ENCODE measurements at places on chromosomes 4 and X.
A peak's percentile ranks its signal among the peaks of the same experiment; 100 is the strongest.

DNA sequence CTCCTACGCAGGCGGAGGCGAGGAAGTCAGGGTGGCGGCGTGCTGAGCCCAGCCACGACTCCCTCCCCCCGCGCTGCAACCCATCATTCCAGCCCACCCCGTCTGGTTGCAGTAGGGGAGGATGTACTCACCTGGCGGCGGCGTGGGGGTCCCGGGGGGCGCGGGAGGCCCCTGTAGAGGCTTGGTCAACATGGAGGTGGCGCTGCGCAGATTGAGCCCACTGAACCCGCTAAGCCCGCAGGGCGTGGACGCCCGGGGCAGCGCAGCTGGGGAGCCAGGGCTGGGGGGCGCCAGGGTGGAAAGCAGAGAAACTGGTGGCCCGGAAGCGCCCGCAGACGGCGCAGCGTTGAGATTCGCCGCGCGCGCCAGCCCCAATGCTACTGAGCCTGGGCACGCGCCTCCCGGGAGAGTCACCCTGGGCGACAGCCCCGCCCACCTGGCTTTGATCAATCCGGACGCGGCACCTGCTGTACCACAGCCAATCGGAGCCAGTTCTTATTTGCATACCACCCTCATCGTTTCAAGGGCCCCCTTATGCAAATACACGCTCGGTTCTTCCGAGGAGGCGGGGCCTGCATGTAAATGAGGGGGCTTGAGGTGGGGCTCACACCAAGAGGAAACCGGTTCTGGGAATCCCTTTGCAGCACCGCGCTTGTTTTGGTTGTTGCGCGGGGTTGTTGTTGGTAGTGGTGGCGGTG is at the start of gene PIM2:
Gene PIM2, minus strand, starts transcription at position 382 of the 698 bp plus-strand sequence. Its CDS starts 190 bp downstream, at position 192.
- peak; percentile 78 for DNase-seq

- no peak for DNase-seq
Observed at GRCh38 chr4:179695175-179695574, 2252.9 kb upstream of the AGA start.

- no peak for DNase-seq
Observed at GRCh38 chrX:105564501-105564900, 257.8 kb upstream of the NRK start.

DNA sequence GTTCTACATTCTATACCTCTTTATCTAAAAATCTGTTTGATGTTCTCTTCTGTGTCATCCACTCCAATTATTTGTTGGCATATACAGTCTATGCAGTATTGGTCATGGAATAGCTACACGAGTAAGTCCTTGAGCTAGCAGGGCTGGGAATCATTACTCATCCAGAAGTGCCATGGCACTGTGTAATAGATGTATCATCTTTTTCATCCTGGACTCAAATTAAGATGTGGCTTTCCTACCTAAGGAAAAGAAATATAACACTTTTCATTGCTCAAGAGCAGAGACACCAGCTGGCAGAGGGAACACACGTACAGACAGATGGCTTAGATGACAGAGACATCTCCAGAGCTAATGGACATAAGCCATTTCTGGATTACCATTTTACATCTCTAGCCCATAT is 159.8 kb downstream of the FAM13A start:
- DNase-seq, result no peak

DNA sequence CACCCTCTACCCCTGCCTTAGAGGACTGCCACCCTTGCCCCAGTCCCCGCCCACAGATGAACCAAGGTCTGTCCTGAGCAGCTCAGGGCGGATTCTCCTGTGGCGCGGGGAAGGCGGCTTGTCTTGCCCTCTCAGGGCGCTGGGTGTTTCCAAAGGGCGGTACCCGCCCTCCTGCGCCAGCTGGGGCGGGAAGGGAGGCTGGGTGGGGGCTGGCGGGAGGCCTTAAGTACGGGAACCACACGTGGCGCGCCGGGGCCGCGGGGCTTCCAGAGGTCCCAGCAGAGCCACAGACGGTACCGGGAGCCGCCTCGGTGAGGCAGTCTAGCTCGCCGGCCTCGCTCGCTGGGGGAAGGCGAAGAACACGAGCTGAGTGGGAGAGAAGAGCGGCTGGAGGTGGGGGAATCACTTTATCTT is 361.1 kb downstream of the MID1IP1 start:
- peak; percentile 33 for DNase-seq

GRCh38 chrX:101642093-101642492 is 17.6 kb downstream of the ARMCX2 start:
- DNase-seq, result no peak

DNA sequence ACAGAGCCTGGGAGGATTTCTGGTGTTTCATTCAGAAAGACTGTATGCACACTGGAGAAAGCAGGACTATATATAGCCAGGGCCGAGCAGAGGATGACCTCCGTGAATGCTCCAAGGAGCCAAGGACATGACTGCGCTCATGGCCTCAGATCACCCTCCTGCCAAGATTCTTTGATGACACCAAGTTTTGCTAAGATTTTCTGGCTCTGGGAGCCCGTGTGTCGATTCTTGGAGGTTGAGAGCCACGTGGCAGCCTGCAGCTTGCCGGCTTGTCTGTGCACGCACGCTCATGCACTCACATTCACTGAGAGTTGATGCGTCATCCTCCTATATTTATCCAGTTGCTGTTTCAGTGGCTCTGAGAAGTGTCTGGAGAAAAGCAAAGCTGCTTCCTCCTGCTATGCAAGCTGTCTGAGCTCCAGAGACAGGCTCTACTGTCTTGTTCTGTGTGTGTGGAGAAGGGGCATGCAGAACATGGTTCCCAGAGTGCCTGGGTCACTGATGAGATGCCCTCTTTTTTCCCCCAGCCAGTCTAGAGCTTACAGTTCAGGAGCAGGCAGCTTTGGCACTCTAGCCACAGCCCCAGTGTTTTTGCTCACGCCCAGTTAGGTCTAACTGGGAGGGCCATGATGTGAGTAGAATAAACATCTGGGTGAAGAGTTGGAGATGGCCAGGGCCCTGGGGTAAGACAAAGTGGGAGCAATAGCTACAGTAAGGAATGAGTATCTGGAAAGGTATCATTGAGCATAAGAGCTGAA is 64.9 kb upstream of the SCOC start:
- no peak for DNase-seq

All from stimulated activated CD4-positive, alpha-beta T cell treated with anti-CD3 and anti-CD28 coated beads, TNF-alpha, amount 100 ng/mL, for 4 hours (primary cell).